CD8-positive, alpha-beta memory T cell (primary cell): ENCODE measurements at places on chromosomes 4 and X. TPM values are rescaled to one million over a fixed set of nuclear protein-coding genes. Genes with fewer than 3 reads are reported as not detected.

DNA sequence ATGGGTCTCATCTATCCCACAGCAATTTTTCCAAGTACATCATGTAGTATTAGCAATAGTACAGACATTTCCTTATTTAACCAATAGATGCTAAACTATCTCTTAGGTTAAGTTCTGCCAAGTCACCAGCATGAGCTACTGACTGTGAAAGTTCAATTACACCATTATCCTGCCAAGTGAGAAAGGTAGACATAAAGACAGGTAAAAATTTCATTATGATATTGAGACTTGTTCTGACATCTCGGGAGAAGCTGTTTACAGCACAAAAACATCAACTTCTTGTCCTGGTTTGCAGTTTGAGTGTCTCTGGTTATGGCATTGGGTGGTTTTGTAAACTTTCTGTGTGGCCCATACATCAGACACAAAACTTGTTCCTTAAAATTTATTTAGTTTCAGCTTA, 622.4 kb upstream of the PCDH10 start:
- no peak for DNase-seq

DNA sequence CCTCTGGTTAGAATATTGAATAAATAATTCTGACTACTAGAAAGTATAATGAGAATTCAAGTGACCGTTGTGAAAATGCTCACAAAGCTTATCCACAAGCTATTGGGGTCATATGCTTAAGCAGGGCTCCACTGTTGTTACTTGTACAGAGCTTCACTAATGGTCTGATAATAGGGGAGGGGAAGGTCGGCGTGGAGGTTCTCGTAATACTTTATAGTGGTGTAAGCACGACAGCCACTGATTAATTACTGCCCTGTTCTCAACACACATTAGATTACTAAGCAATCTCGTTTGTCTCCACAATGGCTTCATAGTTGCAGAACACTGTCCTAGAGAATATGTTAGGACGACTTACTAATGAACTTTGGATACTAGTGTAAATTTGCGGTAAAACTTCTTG, 11.6 kb downstream of the UNC5C start:
- no peak for DNase-seq

DNA sequence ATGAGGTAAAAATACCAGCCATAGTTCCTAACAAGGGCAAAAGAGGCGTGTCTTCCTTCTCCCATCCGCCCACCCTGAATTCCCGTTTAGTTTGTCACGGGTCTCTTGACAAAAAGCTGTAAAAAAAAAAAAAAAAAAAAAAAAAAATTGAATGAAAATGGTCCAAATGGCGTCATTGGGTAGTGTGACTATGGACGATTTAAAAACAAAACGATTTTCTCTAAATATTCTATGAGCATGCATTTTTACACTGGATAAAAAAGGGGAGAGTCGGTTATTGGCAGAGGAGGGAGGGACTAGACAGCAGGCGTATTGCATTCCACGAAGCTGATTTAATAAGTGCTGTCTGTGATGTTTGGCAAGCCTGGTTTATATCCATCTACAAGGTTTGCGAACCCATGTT, at the start of gene FAM133A:
FAM133A (plus strand) TSS at position 338 of the 403 bp plus-strand sequence. CDS start 35,214 bp downstream, outside the sequence.
- no peak for DNase-seq

Gene NEK1
- 10.5 TPM for polyA plus RNA-seq

GRCh38 chr4:124060261-124060918, 652.1 kb downstream of the ANKRD50 start:
- DNase-seq: no peak

Gene NEXMIF
- not detected for polyA plus RNA-seq

GRCh38 chr4:150573534-150573933, 8.4 kb upstream of the MAB21L2 start:
- no peak for DNase-seq
